ENCODE measurements at places on chromosomes 13 and 19.

- peak; percentile 63 for DNase-seq
Observed at GRCh38 chr19:29810504-29810871, 1.3 kb upstream of the CCNE1 start.

- no peak for DNase-seq
Observed at GRCh38 chr13:24652359-24652758, 27.8 kb upstream of the ATP12A start.

- no peak for DNase-seq
Observed at GRCh38 chr19:42069619-42070351, at the start of gene GRIK5. Gene GRIK5, minus strand, starts transcription at chr19:42070206. Its CDS starts 4,436 bp downstream, at chr19:42065770.

GRCh38 chr13:98204546-98204945, 27.5 kb upstream of the RNF113B start:
- DNase-seq, result no peak

DNA sequence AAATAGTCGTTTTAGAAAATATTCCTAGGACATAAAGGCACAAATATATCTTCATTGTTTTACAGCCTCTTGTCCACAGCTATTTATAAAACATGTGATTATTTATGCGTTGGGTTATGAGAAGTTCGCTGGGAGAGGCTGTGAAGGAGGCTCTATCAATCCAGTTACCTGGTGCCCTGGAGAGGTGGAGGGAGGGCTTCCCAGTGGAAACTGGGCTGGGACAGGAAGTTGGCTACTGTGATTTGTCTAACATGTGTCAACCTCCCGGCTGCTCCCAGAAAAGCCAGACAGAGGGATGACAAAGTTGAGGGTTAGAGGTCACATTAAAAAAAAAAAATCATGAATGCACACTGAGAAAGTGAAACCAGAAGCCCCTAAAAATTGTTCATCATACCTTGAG, 346.5 kb downstream of the ZNF536 start:
- no peak for DNase-seq

GRCh38 chr13:49466292-49466838, 22.3 kb downstream of the SETDB2 start:
- no peak for DNase-seq

DNA sequence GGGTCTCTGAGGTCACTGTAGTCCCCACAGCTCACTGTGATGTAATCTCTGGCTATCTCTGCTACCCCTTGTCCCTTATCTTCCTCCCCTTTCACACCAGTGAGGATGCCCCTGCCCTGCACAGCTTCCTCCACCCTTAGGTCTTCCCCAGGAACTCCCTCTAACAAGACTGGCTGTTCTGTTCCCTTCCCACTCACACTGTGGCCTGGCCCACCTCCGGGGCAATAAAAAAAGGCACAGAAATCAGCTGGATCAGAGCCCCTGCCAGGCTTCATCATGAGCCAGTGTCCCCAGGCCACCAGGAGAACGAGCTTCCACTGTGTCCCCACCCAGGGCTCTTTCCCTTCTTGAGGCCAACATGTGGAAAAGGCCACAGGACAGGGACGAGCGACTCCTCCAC, 4.6 kb downstream of the CEACAM3 start:
- no peak for DNase-seq

DNA sequence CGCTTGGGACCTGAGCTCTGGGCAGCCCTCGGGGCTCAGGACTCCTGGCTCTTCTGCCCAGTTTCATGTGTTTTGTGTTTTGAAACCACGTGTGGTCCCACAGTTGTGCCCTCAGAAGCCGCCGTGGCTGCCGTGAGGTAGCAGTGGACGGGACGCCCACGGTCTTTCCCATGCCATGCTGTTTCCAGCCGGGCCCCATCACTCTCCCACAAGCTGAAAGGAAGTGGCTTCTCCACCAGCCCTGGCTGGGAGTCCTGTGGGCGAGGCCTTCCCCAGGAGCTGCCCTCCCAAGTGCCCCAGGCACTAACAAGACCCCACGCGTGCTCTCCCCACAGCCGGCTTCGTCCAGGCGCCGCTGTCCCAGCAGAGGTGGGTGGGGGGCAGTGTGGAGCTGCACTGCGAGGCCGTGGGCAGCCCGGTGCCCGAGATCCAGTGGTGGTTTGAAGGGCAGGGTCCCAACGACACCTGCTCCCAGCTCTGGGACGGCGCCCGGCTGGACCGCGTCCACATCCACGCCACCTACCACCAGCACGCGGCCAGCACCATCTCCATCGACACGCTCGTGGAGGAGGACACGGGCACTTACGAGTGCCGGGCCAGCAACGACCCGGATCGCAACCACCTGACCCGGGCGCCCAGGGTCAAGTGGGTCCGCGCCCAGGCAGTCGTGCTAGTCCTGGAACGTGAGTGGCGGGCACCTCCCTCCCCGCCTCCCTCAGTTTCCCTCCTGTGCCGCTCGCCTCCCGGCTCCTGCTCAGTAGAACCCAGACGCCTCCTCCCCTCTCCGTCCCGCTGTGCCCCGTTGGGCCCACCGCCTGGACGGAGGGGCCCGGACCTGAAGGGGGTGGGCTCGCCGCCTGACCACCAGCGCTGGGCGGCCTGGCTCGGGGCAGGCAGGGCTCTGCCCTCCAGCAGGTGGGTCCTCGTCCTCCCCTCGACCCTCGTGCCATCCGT, 5.3 kb downstream of the BSG start:
- no peak for DNase-seq

GRCh38 chr13:111917086-111917485, 149.9 kb upstream of the SOX1 start:
- no peak for DNase-seq

DNA sequence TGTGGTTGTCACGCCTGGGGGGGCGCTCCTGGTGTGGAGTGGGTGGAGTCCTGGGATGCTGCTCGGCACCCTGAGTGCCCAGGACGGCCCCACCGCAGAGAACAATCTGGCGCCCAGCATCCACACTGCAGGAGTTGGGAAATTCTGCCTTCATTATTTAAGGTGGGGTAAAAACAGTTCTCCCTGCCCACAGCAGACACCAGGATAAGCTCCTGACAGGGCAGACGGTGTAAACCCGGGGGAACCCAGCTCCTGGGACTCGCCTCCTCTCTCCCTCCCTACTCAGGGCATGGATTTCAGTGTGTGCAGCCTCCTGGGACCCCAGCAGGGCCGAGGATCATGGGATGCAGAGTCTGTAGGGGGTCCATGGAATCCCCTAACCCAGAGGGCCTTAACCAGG, 7.7 kb upstream of the WDR18 start:
- DNase-seq, result no peak

DNA sequence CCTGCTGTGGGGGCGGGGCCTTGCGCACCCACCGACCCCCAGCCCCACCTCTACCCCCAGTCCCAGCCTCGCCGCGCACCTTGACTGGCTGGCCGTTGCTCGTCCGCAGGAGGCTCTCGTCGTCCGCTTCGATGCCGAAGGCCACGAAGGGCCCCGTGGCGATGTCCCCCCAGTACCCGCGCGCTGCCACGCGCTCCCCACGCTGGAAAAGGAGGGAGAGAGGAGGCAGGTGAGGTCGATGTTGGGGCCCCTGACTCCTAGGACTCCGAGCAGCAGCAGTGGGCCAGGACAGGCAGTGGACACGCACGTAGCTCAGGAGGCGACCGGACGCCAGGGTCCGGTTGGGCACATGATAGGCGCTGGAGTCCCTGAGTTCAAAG, 3.4 kb upstream of the TNNI3 start:
- DNase-seq, result no peak

- peak; percentile 17 for DNase-seq
Observed at GRCh38 chr19:3983936-3984583, 1.2 kb downstream of the EEF2 start.

- DNase-seq, result no peak
Observed at GRCh38 chr13:112092453-112092852, 25.5 kb downstream of the SOX1 start.

DNA sequence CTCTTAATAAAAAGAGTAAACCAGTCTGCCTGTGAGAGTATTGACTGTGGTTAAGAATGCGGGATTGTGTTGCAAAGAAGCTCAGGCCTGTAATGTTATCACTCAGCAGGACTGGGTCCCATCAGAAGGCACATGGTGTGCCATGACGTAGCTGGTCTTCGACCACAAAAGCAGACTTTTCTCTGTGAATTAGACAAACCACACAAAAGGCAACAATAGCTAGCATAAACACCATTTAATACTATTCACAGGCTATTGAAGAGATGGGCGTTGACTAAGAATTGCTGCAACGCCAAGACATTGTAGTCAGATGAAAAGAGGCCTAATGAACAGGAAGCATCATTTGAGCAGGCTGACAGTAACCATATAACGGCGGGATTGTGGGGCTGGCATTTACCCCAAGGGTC, 235.6 kb upstream of the SOX21 start:
- DNase-seq, result no peak

DNA sequence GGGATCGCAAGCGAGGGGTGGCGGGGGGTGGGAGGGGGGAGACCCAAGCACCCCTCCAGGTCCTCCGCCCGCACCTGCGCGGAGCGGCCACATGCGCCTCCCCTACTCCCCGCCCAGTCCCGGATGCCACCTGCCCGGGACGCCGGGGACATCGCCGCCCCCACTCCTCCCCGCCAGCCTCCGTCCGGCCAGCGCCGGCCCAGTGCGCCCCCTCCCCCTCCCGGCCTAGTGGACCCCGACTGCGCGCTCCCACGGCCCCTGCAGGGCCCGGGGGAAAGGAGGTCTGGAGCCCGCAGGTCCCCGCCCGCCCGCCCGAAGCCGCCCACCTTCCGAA, 263 bp downstream of the RHPN2 start:
- DNase-seq, result peak; percentile 29

DNA sequence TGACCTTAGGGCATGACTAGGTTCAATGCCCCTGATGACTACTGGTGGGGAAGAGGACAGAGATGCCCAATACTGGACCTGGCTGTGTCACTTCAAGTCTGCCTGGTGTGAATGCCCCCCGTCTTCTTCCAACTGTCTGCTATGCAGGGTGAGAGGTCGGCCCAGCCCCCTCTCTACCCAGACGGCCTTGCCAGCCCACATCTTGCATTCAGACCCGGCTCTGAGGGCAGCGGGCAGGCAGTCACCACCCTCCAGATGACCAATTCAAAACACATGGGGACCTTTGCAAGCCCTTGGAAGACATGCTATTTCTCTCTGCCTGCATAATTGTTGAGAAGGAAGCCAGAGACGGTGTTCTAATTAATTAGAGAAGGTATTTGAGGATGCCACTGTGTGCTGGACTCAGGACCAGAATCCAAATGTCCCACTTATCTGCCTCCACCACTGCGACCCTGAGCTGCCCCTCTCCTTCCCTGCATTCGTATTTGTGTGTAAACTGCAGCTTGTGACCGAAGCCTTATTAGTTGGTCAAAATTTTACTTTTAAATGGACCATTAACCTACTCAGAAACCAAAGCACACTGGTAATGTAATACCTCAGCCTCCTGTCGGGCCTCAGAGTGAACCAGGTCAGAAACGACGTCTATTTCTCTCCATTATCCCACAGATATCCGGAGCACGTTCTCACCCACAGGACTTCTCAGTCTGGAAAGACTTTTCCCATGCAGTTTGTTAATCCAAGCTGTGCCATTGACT, 407.0 kb downstream of the ZNF536 start:
- no peak for DNase-seq

DNA sequence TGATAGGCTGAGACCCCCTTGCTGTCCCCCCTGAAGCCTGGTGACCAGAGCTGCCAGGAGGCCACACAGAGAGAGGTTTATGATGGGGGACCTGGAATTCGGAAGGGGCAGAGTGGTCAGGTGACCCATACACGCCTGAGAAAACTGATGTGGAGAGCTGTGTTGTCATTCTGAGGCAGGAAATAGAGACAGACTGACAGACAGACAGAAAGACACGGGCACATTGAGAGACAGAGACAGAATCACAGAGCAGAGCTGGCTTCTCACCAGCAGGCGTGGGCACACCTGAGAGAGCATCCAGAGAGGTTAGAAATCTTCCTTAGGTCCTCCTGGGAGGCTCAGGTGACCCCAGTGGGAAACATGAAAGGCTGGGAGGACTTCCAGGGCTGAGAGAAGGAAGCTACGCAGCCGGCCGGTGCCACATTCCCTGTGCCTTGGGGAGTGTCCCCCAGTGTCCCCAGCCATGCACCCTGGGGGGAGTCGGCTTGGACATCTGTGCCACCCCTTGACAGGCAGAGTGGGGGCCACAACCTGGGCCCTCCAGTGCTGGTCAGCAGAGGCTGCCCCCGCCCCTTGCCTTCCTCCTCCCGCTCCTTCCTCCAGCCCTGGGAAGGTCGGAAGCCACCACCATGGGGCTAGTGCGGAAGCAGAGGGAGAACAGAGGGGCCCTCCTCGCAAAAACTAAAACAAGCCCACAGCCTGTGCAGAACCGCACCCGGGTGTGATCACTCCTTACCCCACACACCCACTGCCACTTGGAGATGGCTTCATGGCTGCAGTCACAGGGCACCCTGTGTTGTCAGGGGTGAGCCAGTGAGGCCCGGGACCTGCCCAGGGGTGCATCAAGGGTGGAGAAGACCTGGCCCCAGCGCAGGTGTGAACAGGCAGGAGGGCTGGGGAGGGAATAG, 2.2 kb downstream of the FFAR1 start:
- no peak for DNase-seq

GRCh38 chr19:5434970-5435641, 20.1 kb upstream of the ZNRF4 start:
- DNase-seq, result peak; percentile 88

- DNase-seq, result no peak
Observed at GRCh38 chr13:113479179-113479578, 11.3 kb downstream of the DCUN1D2 start.

DNA sequence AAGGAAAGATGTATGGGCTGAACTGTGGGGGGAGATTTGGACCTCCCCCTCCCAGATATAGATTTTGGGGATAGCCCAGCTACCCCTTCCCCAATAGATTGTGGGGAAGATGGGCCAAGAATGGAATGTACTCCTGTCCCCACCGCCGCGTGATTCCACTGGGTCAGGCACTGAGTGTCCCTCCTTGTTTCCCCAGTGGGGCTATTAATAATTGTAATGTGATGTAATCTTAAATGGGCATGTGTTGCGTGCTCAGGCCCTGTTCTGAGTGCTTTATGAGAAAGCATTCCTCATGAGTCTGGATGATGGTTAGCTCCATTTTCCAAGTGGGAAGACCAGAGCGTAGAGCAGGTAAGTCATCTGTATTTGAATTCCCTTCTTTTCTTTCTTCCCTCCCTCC, 1.4 kb downstream of the PSMD8 start:
- no peak for DNase-seq

- DNase-seq, result no peak
Observed at GRCh38 chr19:17678836-17679235, 9.3 kb downstream of the UNC13A start.

DNA sequence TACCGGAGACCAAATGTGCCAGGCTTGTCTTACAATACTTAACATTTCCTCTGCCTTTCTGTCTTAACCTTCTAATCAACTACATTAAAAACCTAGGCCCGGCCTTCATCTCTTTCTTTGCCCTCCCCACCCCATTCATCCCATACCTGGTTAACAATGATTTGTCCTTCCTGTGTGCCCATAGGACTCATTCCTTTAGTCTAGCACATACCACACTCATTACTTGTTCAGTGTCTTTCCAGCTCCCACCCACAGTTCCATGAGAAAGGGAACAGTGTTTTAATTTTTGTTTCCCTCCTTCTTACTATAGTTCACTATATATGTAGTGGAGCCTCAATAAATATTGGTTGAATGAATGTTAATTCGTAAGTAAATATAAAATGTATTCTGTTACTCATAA, 2.4 kb downstream of the CLN5 start:
- peak; percentile 44 for DNase-seq

DNA sequence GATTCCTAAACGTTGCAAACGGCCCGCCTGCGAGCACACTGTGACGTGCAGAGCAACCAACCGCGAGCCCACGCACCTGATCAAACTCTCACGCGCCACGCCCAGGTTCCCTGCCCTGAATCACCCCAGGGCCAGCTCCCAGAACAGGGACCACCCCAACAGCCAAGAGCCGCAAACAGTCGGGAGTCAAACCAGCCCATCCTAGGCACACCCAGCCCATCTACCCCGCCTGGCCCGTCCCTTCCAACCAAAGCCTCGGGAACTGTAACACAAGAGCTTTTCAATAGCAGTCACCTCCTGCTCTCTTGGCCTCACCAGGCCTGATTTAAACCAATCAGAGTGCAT, 8.9 kb downstream of the PIP5K1C start:
- no peak for DNase-seq

All from PC-3 (cell line).